NCI-H2171 (cell line): ENCODE measurements at places on chromosomes 16 and 17.

GRCh38 chr17:27947005-27947406 lies 53.8 kb upstream of the LYRM9 start:
- DNase-seq: no peak

DNA sequence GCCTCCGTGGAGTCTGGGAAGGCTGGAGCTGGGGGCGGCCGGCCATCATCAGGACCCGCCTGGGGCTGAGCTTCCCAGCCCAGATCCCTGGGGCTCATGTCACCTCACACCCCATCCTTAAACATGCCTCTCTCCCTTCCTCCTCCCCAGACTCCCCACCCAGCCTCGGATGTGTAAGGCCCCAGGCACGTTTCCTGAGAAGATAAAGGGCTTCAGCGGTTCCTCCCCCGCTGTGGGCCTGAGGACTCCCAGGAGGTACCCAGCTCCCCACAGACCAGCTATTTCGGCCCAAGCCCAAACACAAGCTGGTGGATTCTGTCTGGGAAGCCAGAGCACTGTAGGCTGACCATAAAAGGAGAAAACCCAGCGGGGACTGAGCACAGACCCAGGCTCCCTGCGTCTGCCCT lies 49.2 kb downstream of the MYH11 start:
- DNase-seq: no peak

DNA sequence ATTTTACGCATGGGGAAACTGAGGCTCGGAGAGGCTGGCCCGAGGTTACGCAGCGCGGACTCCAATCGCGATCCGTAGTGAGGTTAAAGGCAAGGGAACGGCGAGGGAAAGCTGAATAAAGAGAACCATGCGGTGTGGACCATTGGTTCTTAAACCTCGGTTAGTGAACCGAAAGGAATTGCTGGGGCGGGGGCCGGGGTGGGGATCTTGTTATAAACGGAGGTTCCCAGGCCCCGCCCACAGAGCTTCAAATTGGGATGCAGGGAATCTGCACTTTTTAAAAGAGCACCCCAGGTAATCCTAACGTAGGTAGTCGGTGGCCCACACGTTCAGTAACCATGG lies 524 bp downstream of the IQCK start:
- peak; percentile 34 for DNase-seq

- no peak for DNase-seq
Measured at GRCh38 chr16:25089351-25089750, 22.2 kb upstream of the LCMT1 start.

- no peak for DNase-seq
Measured at GRCh38 chr17:62854098-62854680, 46.1 kb upstream of the MARCHF10 start.
